ENCODE measurements at places on chromosomes 1 and 21.
A peak's percentile ranks its signal among the peaks of the same experiment; 100 is the strongest.

GRCh38 chr21:35212393-35213127 lies 163.5 kb upstream of the RUNX1 start:
- no peak for DNase-seq

GRCh38 chr1:170310014-170310405 lies 164.3 kb downstream of the NTMT2 start:
- no peak for DNase-seq

GRCh38 chr21:20946701-20947100 lies 51.5 kb upstream of the NCAM2 start:
- DNase-seq = no peak

- no peak for DNase-seq
Measured at GRCh38 chr1:32771561-32772280, 45.4 kb downstream of the YARS1 start.

DNA sequence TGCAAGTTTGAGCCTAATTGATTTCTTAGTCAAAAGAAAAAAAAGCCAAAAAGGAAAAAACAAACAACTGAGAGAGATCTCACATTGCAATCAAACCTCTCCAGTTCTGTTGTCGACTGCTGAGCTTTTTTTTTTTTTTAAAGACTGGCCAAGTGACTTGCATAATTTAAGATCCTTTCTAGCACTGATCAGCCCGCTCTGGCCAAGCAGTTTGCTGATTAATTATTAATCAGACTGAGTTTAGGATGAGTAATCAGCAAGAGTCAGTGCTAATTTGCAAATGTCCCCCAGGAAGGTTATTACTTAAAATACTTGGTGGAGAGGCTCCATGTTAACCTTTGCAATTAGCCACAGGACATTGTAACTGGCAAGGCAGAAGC lies 39.3 kb downstream of the HMGB4 start:
- DNase-seq = no peak

GRCh38 chr1:198491596-198491995 lies 48.9 kb downstream of the ATP6V1G3 start:
- no peak for DNase-seq

- DNase-seq = no peak
Measured at GRCh38 chr1:76006234-76006633, 68.3 kb upstream of the ST6GALNAC3 start.

- DNase-seq = no peak
Measured at GRCh38 chr1:202134645-202135172, 9.8 kb downstream of the ARL8A start.

GRCh38 chr1:24928689-24929397 lies 1.2 kb downstream of the RUNX3 start:
- DNase-seq = no peak

GRCh38 chr1:11156963-11157362 lies 32.2 kb upstream of the ANGPTL7 start:
- DNase-seq = no peak

GRCh38 chr1:166379447-166379846 lies 212.6 kb upstream of the FAM78B start:
- DNase-seq = no peak

DNA sequence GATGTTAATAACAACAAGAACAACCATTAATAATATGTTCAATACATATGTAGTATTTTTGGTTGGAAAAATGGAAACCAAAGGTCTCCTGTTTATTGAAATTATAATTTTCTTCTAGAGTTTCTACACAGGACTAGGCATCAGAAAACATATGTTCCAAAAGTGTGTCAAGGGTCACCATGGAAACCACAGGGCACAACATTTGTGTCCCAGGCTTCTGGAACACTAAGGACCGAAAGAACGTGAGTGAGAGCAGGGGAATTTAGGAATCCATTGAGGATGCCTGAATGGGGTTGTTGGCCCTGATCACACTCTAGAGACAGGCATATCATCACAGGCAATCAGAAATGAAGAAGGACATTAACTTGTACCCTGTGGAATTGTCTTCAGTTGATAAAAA lies 7.5 kb upstream of the CDC14A start:
- DNase-seq = no peak

DNA sequence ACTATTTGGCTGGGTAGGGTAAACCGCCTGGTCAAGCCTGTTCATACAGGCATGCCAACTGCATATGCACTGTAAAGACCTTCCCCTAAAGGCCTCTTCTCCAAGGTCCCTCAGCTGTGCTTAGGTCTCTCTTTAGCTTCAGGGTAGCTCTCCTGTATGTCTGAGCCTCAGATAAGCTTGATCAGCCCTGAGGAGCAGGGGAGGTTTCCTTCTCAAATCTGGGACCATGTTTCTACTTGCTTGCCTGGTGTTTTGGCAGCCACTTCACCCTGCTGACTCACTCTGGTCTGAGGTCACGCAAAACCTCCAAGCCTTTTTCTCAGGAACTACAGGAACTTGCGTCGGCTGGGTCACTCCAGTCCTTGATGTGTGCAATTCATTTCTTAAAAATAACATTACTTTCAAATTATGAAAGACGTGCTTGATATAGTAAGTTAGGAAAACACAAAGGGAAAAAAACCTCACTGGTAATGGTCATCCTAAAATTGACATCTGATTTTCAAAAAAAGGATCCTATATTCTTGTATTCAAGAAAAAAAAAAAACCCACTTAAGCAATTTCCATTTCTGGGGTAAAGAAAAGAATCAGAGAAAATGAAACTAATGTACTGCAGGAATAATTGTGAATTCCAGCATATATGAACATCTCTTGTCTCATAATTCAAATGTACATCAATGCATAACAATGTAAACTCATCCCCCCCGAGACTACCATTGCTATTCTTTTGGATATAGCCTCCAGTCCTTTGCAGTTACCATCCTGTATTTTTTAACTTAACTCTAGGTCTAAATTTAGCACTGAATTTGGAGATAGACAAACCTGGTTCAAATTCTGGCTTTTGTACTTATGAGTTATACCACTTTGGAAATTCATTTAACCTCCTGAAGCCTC lies 24.8 kb upstream of the RNF19B start:
- DNase-seq = peak; percentile 59

DNA sequence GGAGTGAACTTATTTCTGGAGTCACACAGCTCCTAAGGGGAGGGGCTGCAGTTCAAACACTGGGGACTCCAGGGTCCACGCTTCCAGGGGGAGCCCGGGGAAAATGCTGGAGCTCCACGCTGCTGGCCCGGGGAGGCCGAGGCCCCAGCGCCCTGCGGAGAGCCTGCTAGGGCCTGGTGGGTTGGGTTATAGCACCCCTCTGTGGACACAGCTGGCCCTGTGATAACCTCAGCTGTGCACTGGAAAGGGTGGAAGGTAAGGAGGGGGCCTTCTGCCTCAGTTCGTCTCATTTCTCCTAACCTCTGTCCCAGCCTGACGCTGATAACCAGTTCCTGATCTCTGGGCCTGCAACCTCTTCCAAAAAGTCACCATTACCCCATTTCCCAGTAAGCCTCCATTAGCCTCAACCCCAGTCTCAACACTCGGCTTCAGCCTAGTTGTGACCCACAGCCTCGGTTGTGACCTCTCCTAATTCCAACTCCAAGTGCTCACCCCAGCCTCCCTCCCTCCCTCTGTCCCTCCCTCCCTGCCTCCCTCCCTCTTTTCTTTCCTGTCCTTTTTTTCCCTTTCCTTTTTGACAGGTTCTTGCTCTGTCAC lies 7.1 kb downstream of the NBL1 start:
- DNase-seq = no peak

DNA sequence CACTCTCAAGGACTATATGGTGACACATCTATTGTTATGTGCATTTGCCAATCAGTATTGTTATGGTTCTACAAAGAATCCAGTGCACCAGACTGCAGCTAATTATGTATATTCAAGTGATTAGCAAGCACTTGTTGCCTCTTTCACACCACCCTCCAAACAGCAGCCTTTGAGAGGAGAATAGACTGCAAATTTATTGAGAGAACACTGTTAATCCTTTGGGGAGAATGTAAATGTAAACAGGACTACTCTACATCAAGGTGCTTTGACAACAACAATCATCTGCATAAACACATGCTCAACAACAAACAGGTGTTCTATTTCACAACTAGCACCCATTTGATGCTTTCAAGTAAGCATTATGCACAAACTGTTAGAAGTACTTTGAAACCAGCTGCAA lies 117.4 kb downstream of the AKT3 start:
- no peak for DNase-seq

- no peak for DNase-seq
Measured at GRCh38 chr1:77143529-77144121, 75.6 kb downstream of the PIGK start.

DNA sequence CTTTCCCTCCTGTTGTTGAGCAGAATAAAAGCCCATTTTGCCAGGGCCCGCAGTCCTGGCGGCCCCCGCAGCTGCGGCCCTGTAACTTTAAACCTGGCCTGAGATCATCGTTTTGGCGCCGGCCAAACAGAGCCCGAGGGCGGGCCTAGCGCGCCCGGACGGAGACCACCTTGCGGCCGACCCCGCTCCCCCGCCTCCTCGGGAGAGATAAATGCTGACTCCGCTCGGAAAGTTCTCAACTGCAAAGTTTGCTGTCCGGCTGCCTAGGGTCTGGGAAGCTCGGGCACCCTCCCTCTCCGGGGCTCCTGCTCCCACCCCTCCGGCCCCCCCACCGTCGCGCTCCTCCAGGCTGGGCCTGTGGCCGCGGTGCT lies at the start of gene PDPN:
Gene PDPN, plus strand, starts transcription at position 238 of the 371 bp plus-strand sequence. CDS start 202 bp downstream, outside the sequence.
- DNase-seq = no peak

GRCh38 chr1:228990906-228991569 lies 255.8 kb downstream of the RHOU start:
- DNase-seq = no peak

DNA sequence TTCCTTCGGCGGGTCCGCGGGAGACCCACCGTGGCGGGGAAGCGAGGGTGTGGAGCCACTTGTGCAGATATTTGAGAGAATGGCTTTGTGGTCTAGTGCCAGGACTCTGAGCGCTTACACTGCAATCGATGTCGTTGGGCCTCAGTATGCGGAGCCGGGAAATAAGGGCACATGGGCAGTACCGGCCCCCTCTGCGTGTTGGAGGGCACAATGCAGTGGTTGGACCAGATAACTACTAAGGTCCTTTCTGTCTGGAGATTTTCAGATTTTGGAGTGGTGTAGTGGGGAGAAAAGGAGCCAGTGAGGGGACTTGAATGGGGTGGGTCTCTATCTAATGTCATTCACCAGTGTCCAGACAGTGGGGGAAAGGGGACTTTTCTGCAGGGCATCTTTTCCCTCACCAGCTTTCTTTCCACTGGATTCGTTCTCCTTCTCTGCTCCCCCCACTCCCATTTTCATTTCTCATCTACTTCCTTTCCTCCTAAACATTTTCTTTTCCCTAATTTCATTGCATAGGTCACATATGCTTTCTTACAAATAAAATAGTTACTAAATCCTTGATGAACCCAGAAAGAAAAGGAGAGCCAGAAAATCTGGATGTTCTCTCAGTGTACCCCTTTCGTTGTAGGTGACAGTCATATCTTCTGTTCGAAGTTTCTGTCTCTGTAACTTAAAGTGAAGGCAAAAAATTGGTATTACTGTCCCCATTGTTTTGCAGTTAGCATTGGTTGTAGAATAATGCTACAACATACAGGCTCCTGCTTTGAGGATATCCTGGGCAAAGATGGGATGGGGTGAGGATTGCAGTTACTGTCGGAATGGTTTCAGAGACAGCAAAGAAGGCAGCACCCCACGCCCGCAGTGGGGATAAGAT lies 1.4 kb downstream of the ATF3 start:
- no peak for DNase-seq

GRCh38 chr1:173580071-173580470 lies 22.8 kb downstream of the SLC9C2 start:
- DNase-seq = no peak

DNA sequence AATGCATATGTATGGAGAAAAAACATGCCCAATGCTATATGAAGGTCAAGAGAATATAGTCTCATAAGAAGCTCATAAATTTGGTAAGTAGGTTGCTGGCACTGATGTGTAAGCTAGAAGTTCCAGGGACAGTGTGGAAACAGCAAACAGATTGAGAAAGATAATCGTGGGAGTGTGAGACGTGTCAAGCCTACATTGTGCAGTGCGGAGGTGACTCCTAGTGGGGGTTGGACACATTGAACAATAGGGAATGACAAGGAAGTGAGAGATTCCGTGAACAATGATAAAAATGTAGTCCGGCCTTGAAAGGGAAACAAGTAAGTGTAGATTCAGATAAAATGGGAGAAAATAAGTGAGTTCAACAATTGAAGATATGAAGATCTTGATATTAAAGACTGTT lies 788.4 kb upstream of the PRMT6 start:
- no peak for DNase-seq

Data from GOT3 (cell line).